ENCODE measurements at places on chromosomes 5 and 9.

- DNase-seq: no peak
Observed at GRCh38 chr5:57662991-57663390, 180.4 kb upstream of the ACTBL2 start.

GRCh38 chr5:147407094-147407681 is 102.7 kb downstream of the DPYSL3 start:
- no peak for DNase-seq

- DNase-seq: no peak
Observed at GRCh38 chr9:111058166-111058565, 19.9 kb upstream of the LPAR1 start.

DNA sequence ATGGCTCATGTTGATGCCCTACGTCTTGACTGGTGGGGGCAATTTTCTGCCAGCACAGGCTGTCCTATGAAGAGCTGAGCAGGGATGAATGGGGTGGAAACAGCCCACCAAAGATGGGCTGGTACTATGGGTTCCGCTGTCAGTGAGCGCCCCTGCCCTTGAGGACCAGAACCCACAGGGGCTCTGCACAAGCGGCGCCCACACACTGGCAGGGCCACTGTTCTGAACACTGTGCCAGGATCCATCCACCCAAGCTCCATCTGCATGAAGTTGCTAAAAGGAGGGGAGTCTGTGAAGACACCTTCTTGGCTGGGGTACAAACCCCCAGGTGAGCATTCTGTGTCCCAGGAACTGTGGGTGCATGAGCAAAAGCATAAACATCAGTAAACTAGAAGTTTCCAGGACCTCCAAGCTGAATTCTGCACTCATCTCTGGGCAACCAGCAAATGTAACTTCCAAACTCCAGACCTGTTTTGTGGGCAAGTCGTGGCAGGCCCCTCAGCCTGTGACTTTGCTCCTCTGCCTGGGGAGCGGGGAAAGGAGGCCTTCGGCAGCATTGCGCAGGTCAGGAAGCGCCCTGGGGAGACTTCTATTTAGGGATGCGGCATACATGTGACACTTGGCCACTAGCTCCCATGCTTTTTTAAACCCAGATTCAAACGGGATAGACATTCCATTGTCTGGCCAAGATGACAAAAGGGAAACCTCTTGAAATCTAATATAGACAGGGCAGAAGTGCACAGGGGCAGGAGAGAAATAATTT is 48.9 kb downstream of the PTPN3 start:
- no peak for DNase-seq

- no peak for DNase-seq
Observed at GRCh38 chr5:10634562-10634961, 70.7 kb downstream of the ANKRD33B start.

- DNase-seq: no peak
Observed at GRCh38 chr5:74649421-74649973, 9.0 kb upstream of the ENC1 start.

All from amniotic stem cell (primary cell).